ENCODE measurements at places on chromosomes 2 and 18.
A peak's percentile ranks its signal among the peaks of the same experiment; 100 is the strongest.

DNA sequence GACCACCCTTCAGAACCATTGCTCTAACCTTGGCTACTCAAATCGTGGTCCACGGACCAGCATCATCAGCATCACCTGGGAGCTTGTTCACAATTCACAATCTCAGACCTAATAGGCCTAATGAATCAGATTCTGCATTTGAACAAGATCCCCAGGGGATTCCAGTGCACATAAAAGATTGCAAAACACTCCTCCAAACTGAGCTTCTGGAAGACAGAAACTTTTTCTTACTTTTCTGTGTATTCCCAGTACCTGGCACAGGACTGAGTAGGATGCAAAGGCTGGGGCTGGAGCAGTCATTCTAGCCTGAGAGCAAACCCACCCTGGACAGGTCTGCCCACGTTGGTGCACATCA lies 115.1 kb upstream of the COPS8 start:
- peaks cover 4% of the 10 kb centered on the region for H3K4me1 ChIP-seq
- H3K27me3 ChIP-seq: no peaks in the 10 kb centered on the region
- H3K27ac ChIP-seq: peak overlapping the region; percentile 90
- no peak for DNase-seq

DNA sequence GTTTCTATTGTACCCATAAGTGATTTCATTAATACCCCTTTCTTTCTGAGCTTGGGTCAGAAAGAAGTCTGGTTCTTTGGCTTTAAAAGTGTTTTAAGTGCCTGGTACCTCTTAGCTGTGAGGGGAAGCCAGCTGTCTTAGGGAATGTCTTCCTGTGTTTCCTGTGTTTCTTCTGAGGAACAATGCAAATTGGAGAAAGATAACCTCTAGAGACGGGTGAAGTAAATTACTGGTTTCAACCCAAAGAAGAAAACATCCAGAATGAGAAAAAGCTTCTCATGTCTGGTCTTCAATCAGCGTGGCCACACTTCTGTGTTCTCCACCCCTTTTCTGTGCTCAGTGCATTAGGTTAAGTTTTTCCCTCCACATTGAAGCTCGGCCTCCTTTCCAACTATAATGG lies 10.2 kb upstream of the CHN1 start:
- H3K27ac ChIP-seq: no peak overlapping the region
- no peaks in the 10 kb centered on the region for H3K27me3 ChIP-seq
- no peak for DNase-seq
- no peaks in the 10 kb centered on the region for H3K36me3 ChIP-seq

GRCh38 chr18:7133181-7133580 lies 15.6 kb upstream of the LAMA1 start:
- H3K4me3 ChIP-seq: no peak overlapping the region
- no peak for DNase-seq
- no peak overlapping the region for H3K27ac ChIP-seq

DNA sequence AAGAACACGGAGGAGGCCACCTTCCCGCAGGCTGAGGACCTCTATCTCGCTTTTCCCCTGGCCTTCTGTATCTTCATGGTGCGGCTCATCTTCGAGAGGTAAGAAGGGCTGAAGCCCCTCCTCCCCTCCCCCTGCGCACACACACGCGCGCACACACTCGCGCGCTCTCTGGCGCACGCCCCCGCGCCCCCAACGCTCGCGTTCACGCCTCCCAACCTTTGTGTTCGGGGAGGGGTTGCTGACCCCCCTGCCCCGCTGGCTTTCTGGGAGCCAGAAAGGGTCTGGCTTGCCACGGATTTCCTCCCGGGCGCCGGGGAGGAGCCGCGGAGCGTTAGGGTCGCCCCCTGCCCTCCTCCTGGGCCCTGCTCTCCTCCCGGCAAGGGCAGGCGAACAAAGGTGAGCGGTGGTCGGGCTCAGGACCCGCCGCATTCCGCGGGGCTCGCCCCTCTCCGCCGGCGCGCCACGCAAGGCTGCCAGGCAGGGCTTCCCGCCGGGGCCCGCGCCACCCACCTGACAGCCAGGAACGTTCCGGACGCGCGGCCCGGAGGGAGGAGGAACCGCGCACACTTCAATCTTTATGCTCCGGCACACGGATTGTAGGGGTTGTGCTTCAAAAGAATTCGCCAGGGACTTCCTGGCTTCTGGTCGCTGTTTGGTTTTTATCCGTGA lies 583 bp downstream of the CERS6 start:
- peak; percentile 36 for DNase-seq
- no peaks in the 10 kb centered on the region for H3K36me3 ChIP-seq
- H3K4me3 ChIP-seq: peak overlapping the region; percentile 98
- peak overlapping the region; percentile 87 for H3K27ac ChIP-seq
- H3K27me3 ChIP-seq: no peaks in the 10 kb centered on the region

DNA sequence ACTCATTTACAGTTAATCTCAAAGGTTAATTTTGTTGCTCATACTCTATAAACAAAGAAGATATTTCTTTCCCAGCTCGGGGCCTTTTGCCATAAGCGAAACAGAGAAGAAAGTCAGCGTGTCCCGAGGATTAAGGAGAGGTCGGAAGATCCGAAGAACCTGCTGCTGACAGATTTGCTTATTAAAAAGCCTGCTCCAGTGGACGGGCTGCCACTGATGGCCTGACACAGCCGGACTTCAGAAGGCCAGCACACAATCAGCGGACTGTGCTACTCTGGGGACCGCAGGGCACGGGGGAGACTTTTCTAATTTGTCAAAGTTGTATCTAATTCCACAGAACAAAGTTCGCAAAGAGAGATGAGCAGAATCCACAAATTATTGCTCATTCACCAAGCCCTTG lies 315.4 kb downstream of the ETAA1 start:
- H3K27me3 ChIP-seq: no peaks in the 10 kb centered on the region
- no peak for DNase-seq
- H3K36me3 ChIP-seq: no peaks in the 10 kb centered on the region
- no peak overlapping the region for H3K27ac ChIP-seq

GRCh38 chr18:10386956-10387355 lies 67.5 kb upstream of the APCDD1 start:
- no peak overlapping the region for H3K4me3 ChIP-seq
- no peaks in the 10 kb centered on the region for H3K36me3 ChIP-seq
- no peaks in the 10 kb centered on the region for H3K27me3 ChIP-seq
- no peaks in the 10 kb centered on the region for H3K4me1 ChIP-seq
- no peak overlapping the region for H3K27ac ChIP-seq

DNA sequence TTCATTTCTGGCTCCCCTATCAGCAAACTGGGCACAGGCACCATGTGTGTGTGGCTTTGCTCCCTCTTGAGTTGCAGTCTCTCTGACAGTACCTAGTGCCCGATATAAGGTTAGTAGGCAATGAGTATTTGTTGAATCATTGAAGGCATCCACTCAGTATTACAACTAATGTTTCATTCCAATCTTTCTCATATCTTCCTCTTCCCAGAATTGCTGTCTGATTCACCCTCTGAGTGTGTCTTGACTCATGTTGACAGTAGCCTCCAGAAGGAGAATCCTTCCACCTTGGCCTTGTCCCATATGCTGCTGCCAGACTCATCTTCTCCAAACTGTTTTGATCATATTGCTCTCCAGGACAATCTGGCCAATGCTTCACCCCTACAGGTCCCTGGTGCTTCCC lies 202.5 kb downstream of the LRRTM1 start:
- H3K4me3 ChIP-seq: no peak overlapping the region
- no peaks in the 10 kb centered on the region for H3K4me1 ChIP-seq
- no peak overlapping the region for H3K27ac ChIP-seq
- no peaks in the 10 kb centered on the region for H3K36me3 ChIP-seq

GRCh38 chr2:183678908-183679307 lies 554.7 kb downstream of the NUP35 start:
- no peaks in the 10 kb centered on the region for H3K4me1 ChIP-seq
- H3K36me3 ChIP-seq: no peaks in the 10 kb centered on the region
- H3K4me3 ChIP-seq: no peak overlapping the region
- no peaks in the 10 kb centered on the region for H3K27me3 ChIP-seq
- DNase-seq: no peak
- H3K27ac ChIP-seq: no peak overlapping the region

- H3K36me3 ChIP-seq: no peaks in the 10 kb centered on the region
- no peak for DNase-seq
- no peak overlapping the region for H3K27ac ChIP-seq
- H3K27me3 ChIP-seq: no peaks in the 10 kb centered on the region
These were observed 170.1 kb upstream of the THUMPD2 start for GRCh38 chr2:39949131-39949530.

DNA sequence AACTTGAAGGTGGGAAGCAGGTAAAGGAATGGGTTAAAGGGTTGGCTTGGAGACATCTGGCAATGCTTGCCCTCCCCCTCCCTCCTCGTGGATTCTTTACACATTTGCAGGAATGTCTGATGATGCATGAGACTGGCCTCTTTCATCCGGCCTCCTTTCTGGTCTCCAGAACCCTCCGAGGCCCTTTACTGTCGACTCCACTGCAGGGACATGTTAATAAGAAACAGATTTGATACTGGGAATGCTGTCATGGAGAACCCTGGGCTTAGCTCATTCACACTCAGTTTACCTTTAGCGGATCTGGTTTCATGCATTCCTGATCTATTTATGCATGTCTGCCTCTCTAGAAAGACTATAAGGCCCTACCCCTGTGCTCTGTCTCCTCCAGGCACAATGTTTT lies 238.7 kb downstream of the TGIF1 start:
- no peaks in the 10 kb centered on the region for H3K4me1 ChIP-seq
- H3K36me3 ChIP-seq: no peaks in the 10 kb centered on the region
- no peak overlapping the region for H3K27ac ChIP-seq
- no peak overlapping the region for H3K4me3 ChIP-seq
- no peak for DNase-seq

GRCh38 chr2:11506611-11506969 lies 27.3 kb upstream of the GREB1 start:
- no peak overlapping the region for H3K4me3 ChIP-seq
- DNase-seq: no peak
- no peaks in the 10 kb centered on the region for H3K4me1 ChIP-seq
- no peaks in the 10 kb centered on the region for H3K27me3 ChIP-seq
- H3K27ac ChIP-seq: no peak overlapping the region
- H3K36me3 ChIP-seq: no peaks in the 10 kb centered on the region

DNA sequence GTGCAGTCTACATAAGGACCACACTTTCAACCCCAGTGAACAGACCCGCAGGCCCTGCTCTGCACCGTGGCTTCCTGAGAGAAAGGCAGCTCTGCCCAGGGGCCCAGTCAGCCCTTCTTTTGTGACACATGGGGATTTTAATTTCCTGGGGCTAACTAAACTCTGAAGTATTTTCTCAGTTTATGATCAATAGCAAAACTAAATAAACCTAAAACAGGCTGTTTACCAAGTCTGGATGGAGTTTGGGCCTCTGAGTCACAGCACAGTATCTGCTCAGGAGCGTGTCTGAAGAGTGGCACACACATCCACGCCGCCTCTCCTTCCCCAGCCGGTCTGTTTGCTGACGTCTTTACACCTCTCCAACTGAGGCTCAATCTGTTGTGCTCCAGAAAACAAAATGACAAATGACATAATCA lies 72.3 kb downstream of the LDLRAD4 start:
- H3K4me3 ChIP-seq: no peak overlapping the region
- H3K27ac ChIP-seq: no peak overlapping the region
- no peak for DNase-seq
- H3K27me3 ChIP-seq: no peaks in the 10 kb centered on the region
- H3K36me3 ChIP-seq: no peaks in the 10 kb centered on the region
- no peaks in the 10 kb centered on the region for H3K4me1 ChIP-seq

- DNase-seq: no peak
- H3K27me3 ChIP-seq: no peaks in the 10 kb centered on the region
- H3K4me1 ChIP-seq: no peaks in the 10 kb centered on the region
- no peak overlapping the region for H3K27ac ChIP-seq
- peaks cover 28% of the 10 kb centered on the region for H3K36me3 ChIP-seq
These were observed 49.9 kb upstream of the CALCRL start for GRCh38 chr2:187497858-187498463.

- peaks cover 14% of the 10 kb centered on the region for H3K4me1 ChIP-seq
- no peaks in the 10 kb centered on the region for H3K27me3 ChIP-seq
- no peak overlapping the region for H3K4me3 ChIP-seq
- no peak overlapping the region for H3K27ac ChIP-seq
These were observed 181.3 kb downstream of the PTPRM start for GRCh38 chr18:7748251-7749007.
